ENCODE measurements at places on chromosomes 5 and 9.

GRCh38 chr9:82593501-82593900 is 469.4 kb downstream of the RASEF start:
- no peak for DNase-seq

DNA sequence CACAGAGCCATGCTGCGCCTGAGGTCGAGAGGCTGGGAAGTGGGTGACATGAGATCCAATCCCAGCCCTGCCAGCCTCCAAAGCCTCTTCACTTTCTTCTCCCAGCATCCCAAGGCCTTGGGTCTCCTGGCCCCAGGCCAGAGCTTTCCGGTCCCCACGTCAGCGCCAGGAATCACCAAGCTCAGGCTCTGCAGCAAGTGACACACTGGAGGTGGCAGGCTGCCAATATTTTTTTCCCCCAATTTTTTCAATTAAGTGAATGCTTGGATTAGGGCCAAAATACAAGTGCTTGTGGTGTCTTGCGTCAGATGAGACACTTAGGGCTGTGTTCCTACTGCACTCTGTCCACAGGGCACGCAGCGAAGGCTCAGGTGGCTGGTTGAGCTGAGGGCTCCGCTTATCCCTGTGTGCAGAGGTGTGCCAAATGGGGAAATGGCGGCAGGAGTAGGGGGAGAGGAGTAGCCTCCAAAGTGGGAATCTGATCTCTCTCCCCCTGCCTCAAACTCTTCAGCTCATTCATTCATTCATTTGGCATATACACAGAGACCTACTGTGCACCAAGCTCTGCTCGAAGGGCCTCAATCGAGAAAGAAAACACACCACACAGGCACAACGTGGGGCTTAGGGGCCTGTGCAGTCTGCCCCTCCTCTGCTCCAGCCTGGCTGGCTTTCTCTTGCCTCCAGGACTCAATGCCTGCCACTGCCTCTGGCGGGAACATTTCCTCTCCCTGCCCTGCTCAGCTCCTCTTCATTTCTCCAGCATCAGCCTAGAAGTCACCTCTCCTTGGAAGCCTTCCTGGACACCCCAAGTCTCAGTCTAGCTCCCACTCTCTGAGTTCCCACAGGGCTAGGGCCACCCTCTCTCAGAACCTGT is 16.6 kb downstream of the SH3PXD2B start:
- no peak for DNase-seq

DNA sequence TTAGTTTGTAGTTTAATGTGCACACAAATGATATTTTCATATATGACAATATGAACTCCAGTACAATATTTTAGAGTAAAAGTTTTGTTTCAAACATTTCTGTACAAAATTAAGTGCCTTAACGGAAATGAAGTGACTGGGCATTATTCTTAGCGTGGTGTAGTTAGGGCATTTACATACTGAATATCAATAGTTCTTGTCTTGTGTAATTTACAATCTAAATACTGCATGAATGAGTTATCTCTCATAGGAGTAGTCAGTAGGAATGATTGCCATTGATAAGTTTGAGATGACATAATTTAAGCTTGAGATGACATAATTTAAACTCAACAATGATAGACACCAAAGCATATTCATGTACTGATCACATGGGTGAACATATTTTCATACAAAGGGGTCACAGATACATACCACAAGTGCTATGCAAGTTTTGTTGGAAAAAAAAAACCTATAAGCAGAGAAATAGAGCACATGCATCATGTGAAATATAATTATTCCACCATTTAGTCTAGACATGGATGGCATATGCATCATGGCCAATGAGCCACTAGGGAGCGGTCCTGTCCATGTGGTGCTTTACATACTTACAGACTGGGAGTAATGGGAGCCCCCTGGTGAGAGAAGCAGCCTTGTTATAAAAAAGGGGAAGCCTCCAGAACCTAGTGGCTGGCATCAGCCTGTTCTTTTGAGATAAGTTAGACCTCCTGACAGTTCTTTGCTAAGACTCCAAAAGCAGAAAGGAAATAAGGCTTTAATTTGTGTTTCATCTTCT is 1523.9 kb downstream of the MAT2B start:
- DNase-seq: peak; percentile 14

DNA sequence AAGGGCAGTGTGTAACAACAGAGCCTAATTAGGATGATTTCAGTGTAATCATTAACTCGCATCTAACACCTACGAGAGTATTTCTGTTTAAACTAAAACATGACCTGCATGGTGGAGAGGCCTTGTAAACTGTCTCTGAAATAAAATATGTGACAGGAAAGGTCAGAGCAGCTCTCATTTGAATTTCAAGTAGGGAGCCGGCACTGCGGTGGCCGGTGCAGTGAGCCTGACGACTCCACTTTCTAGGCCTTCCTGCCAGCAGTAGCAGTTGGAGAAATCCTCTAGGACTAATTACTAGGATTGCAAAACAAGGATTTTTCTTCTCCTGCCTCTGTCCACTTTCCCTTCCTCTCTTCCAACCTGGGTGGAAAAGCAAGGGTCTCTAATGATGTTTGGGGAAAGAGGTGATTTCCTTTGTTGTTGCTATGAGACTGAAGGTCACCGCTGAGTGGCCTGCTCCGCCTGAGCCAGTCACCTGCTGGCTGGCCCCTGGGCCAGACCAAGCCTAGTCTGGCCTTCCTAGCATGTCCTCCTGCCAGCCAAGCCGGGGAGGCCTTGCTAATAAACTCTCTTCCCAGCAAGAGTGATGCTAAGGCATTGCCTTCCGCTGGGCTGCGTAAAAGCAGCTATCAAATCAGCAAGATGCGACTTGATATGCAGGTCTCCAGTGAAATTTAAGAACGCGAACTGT is 245.7 kb downstream of the PSAT1 start:
- no peak for DNase-seq

GRCh38 chr9:97602430-97602829 is 30.7 kb downstream of the TSTD2 start:
- DNase-seq: no peak

- no peak for DNase-seq
Observed at GRCh38 chr5:77946381-77947040, 170.4 kb upstream of the TBCA start.

DNA sequence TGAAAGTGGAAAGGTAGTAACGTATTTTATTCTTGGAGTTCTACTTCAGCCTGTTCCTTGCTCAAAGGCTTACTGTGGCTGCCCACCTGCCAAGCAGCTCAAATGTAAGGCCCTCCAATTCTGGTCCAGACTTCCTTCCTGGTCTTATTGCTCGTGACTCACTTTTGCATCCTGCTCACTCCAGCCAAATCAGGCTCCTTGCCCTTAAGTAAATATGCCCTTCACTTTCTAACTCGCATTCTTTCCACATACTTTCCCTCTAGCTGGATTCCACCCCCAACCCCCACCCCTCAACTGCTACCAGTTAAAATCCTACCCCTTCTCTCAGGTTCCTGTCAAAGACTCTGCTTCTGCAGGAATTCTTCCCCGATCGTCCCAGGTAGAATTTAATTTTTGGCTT is 96.6 kb downstream of the GALNT10 start:
- no peak for DNase-seq

- no peak for DNase-seq
Observed at GRCh38 chr9:136062657-136063439, 32.2 kb downstream of the NACC2 start.

DNA sequence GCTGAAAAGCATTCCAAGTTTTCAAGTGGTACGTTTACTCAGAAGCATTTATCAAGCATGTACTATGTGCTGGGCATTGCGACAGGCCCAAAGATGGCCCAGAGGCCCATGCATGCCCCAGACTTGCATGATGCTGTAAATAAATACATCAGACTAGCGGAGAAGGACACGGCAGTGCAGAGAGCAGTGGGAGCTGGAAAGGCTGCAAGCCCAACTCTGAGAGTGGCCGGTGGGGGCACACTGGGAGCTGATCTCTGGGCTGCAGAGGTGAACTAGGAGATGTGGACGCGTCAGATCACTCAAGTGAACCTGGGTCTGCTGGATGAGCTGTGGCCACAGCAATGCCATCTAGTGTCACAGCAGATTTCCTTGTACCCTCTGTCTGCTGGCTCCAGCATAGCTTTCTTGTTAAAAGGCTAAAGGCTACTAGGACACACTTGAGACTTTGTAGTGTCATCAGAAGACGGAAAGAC is 246.9 kb downstream of the FANCC start:
- no peak for DNase-seq
